Cortex of kidney (tissue), 1 donor: ENCODE measurements at places on chromosomes 2 and 18.

DNA sequence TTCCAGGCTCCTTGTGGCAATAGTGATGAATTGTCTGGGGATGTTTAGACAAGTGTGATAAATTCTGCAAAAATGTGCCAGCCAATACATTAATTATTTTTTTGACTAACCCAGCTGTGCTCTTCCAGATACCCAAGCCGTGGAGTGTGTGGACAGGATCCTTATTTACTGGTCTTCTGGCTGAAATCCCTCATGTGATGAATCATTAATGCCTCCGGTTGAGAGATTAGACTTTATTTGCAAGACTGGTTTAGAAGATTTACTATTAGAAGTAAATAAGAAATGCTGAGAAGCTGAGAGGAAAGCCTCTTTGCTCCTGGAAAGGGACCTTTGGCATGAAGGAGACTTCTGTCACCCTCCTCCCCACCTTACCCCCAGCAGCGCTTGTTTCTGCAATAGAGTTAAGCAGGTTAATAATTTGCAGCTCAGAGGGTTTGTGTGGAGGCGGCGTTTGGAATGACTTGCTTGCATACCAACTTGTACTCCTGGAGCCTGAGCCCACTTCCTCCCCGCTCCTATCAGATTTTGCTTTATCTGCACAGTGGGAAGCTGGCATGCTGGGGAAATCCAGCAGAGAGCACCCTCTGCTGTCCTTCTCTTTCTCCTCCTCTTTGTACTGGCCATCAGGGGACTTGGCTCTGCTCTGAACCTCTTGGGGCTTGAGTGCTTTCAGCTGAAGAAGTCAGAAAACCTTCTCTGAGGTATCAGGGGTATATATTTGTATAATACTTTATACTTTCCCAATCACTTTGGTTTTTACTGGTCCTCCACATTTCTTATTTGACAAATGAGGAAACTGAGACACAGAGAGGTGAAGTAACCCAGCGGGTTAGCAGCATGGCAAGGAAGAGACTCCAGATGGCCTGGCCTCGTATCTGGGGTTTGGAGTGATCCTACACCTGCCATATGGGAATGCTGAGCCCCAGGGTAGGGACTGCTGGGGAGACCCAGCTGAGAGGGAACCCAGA is 16.3 kb downstream of the SLC3A1 start:
- DNase-seq, result no peak

- DNase-seq, result no peak
Measured at GRCh38 chr2:116141891-116142474, 1672.5 kb upstream of the DDX18 start.

DNA sequence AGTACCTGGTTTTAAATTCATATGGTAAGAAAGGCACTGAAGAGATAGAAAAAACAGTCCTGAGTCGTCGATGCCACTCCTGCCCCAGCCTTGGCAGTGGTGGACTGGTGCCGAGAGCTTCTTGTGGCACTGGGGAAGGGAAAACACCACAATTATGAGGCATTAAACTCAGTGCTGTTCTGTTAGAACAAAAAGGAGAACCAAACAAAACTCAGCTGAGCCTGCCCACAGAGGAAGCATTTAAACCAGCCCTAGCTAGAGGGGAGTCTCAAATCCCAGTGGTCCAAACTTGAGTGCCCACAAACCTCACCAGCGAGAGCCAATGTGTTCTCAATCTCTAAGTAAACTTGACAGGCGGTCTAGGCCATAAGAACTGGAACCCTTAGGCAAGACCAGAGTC is 1254.5 kb upstream of the FAM98A start:
- DNase-seq, result no peak

DNA sequence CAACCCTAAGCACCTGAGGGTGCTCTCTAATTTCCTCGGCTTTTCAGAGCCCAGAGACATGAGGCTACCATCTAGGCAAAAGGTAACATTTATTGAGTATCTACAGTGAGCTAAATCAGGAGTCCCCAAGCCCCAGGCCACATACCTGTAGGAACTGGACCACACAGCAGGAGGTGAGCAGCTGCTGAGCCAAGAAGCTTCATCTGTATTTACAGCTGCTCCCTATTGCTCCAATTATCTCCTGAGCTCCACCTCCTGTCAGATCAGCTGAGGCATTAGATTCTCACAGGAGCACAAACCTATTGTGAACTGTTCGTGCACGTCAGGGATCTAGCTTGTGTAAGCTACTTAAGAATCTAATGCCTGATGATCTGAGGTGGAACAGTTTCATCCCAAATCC is 70.2 kb downstream of the RND3 start:
- DNase-seq, result no peak

DNA sequence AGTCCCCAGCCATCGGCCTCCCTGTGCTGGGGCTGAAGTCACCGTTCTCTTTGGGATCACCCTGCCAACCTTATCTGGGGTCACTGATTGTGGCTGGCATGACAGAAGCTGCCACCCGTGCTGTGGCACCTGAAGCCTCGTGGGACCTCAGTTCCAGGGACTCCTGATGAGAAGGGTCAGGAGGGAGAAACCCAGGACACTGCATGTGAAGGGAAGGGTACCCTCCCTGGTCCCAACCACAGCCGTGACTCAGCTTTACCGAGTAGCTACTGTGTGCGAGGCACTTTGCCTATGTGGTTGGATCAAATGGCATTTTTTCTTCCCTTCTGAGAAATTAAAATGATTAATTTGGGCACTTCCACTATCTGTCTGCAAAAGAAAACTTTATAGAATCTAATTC is 64.4 kb downstream of the SP110 start:
- no peak for DNase-seq

GRCh38 chr18:24987303-24988252 is 364.4 kb downstream of the ZNF521 start:
- DNase-seq, result no peak

DNA sequence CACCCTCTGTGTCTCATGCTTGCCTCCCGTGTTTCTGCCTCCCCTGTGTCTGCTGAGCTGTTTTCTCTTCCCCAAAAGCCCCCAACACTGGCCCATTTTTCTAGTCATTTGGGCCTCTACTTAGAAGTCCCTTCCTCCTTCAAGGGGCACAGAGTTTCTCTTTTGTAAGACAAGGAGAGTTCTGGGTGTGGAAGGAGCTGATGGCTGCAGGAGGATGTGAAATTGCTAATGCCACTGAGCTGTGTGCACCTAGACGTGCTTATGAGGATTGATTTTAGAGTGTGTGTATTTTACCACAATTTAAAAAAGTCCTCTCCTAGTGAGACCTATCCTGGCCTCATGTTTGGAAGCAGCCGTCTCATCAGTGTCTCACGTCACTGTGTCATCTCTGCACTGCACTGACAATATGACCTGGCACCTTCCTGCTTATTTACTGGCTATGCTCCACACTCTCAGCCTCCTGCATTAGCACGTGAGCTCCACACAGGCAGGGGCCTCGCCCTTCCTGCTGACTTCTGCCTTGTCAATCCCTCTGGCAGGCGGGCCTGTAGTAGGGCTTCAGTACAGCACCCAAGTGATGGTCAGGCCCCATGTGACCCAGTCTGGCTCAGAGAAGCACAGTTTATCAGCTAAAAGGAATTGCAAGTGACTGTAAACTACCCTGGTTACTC is 8.0 kb upstream of the MBP start:
- DNase-seq, result no peak

GRCh38 chr2:230681171-230681545 is 31.5 kb upstream of the CAB39 start:
- DNase-seq, result no peak

DNA sequence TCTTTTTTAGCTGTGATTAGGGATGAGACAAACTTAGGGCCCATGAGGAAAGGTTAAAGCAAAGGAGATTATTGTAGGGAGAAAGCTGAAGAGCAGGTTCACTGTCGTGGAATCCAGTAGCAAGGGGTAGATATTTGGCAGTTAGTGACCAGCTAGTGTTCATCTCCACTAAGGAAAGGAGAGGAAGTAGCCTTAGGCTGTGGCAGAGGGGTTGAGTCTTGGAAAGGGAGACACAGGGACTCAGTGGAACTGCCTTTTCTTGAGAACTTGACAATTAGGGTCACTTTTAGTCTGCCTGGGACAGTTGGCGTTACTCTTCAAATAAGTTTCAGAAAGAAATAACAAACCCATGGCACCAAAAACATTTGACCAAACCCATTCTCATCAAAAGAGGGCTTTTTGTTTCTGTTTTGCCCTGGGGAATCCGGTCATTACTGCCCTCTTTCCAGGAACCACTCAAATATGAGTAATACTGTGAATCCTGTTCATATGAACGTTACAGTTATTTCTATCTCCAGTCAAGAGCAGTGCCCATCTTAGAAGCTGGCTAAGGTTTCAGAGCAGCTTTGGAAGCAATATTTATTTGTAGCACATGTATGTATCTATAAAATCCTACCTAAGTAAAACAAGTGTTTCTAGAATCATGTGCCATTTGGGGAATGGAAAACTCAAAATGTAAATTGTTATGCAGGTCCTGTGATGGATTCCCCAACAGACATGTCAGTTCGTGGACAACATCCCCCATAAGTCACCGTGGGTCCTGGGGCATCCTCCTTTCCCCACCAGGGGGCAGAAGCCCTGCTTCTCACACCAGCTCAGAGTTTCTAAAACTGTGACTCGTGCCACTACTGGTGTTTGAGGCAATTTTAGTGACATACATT is 77.3 kb upstream of the PHLPP1 start:
- DNase-seq, result no peak

GRCh38 chr2:224158061-224158460 is 119.0 kb upstream of the SERPINE2 start:
- no peak for DNase-seq

- DNase-seq, result no peak
Measured at GRCh38 chr2:124756048-124756447, 731.0 kb downstream of the CNTNAP5 start.

GRCh38 chr18:30991397-30991796 is 51.1 kb downstream of the DSC3 start:
- DNase-seq, result no peak

DNA sequence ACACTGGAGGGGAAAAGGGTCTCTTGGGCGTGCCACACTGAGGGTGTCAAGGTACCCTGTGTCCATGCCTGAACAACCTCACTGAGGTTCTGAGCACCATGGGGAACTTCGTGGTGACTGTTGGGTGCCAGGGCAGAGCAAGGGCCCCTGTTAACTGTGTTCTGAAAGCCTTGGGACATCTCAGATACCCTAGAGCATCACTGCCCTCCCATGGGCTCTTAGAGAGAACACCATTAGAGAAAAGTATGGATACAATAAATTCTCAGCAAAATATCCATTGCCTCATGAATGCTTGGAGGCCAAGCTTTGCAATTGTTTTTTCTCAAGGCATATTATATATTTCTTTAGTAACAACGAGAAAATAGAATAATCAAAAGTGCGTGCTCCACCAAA is 488.5 kb upstream of the NRP2 start:
- no peak for DNase-seq

GRCh38 chr2:32489061-32489460 is 132.2 kb downstream of the BIRC6 start:
- DNase-seq, result no peak

DNA sequence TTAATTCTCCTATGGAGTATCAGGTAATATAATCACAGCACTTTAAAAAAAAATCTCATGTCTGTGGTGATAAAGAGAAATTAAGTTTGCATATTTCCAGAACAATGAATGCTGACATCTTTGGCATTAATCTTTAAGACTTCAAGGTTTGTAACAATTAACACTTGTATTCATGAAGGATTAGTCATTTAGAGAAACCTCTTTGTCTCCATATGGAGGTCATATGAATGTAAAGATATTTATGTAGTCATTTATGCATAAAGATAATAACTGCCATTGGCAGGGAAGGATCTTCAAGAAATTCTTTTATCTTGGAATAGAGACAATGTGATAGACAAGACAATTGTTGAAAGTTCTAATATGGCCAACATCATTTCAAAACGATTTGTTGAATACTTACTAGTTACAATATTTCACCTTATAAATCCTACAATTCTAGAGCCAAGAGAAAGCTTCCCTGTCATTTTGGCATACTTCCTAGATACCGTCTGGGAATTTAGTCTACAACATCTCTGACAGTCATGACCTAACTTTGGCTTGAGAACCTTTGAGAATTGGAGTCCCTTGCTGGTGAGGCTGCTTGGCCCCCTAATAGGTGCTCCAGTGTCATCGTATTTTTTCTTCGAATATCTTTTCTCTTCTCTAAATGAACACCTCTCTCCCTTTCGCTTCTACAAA is 33.6 kb downstream of the RASGRP3 start:
- DNase-seq, result no peak

DNA sequence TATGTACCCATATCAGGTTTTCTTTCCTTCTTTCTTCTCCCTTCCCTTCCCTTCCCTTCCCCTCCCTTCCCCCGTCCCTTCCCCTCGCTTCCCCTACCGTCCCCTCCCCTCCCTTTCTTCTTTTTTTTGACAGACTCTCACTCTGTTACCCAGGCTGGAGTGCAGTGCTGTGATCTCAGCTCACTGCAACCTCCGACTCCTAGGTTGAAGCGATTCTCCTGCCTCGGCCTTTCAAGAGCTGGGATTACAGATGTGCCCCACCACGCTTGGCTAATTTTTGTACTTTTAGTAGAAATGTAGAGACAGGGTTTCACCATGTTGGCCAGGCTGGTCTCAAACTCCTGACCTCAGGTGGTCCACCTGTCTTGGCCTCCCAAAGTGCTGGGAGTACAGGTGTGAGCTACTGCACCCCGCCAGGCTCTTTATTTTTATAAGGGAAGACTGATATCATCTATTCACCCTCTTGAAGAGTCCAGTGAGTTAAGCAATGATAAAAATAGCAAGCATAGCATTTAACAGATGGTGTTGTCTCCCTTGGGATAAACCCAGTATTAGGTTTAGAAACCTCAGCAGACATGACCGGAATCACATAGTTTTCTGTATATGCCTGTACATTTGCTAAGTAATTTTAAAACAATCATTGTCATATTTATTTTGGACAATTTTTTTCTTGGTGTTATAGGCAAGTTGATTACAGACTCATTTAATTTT is 888.4 kb downstream of the TRIB2 start:
- no peak for DNase-seq
